T47D (cell line): ENCODE measurements at places on chromosomes 11 and 22.
A peak's percentile ranks its signal among the peaks of the same experiment; 100 is the strongest.

GRCh38 chr11:104043678-104044239 lies 7.3 kb downstream of the DDI1 start:
- DNase-seq = no peak

GRCh38 chr22:24938741-24939341 lies 7.7 kb downstream of the LHFPL7 start:
- peak; percentile 62 for DNase-seq

DNA sequence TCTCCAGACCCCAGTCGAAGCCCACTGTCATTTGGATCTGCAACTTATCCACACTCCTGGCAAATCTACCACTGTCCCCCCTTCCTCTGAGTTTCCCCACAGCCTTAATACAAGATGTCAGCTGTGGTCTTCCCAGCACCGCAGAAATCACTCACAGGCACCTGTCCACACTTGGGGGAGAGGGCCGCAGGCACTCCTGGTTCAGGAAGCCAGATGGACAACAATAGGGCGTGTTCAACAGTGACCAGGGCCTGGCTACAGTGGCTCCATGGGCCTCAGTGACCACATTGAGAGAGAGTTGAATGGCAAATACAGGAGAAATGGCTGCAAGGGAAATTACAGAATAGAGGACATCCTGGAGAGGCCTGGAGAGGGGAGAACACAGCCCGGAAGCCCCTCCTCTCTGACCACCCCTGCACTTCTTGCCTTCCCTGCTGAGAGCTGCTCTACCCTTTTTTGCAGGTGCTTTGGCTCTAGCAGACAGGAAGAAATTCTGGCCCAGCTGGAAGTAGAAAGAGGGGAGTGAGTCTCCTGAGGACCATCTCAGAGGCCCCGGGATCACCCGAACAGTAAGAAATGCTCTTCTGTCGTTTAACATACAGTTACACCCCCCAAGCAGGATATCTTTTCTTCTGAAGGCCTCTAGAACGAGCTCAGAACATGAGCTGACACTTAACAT lies 164.6 kb downstream of the FEZ1 start:
- no peak for DNase-seq

GRCh38 chr11:6635082-6635932 lies 16.1 kb upstream of the TPP1 start:
- DNase-seq = no peak

DNA sequence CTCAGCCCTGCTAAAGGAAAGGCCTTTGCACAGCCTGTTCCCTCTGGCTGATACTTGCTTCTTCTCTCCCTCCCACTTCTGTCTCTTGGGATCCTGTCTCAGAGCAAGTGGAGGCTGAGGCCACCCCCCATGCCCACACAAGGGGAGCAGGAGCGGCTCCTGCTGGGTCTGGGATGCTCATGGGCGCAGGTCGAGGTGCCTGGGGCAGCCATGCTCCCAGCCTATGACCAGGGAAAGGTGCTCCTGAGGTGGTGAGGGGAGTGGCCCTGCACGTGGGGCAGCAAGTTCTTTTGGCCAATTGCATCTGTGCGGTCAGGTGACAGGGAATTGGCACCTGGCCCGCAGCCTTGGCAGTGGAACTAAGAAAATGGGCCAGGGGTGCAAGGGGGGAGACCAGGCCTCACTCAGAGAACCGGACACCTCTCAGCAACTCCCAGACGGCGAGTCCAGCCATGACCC lies 1.5 kb downstream of the MAPK11 start:
- peak; percentile 81 for DNase-seq

GRCh38 chr11:4662876-4663275 lies 19.1 kb downstream of the OR51E1 start:
- DNase-seq = no peak

DNA sequence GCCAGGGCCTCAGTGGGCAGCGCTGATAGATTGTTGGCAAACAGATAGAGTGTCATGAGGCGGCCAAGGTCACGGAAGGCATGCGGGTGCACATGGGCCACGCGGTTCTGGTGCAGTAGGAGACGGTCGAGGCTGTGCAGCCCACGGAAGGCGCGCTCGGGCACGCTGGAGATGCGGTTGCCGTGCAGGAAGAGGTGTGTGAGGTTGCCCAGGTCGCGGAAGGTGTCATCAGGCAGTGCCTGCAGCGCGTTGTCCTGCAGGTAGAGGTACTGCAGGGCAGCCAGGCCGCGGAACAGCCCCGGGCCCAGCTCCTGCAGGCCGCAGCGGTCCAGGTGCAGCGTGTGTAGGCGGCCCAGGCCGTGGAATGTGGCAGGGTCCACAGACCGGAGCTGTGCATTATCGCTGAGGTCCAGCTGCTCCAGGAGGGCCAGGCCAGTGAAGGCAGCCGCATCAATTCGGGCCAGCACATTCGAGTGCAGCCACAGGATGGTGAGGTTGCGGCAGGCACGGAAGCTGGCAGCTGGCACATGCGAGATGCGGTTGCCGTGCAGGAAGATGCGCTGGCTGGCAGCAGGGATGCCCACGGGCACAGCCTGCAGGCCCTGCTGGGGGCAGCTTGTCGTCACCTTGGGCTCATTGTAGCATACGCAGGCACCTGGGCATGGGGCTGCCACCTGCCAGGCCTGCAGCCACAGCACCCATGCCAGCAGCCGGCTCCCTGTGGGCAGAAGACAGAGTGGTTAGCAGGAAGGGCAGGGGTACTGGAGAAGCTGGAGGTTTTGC lies 25.5 kb downstream of the RTN4R start:
- DNase-seq = no peak

GRCh38 chr11:665062-665703 lies 28.1 kb downstream of the DRD4 start:
- DNase-seq = no peak

- no peak for DNase-seq
Measured at GRCh38 chr22:30697975-30698374, 3.3 kb downstream of the OSBP2 start.

DNA sequence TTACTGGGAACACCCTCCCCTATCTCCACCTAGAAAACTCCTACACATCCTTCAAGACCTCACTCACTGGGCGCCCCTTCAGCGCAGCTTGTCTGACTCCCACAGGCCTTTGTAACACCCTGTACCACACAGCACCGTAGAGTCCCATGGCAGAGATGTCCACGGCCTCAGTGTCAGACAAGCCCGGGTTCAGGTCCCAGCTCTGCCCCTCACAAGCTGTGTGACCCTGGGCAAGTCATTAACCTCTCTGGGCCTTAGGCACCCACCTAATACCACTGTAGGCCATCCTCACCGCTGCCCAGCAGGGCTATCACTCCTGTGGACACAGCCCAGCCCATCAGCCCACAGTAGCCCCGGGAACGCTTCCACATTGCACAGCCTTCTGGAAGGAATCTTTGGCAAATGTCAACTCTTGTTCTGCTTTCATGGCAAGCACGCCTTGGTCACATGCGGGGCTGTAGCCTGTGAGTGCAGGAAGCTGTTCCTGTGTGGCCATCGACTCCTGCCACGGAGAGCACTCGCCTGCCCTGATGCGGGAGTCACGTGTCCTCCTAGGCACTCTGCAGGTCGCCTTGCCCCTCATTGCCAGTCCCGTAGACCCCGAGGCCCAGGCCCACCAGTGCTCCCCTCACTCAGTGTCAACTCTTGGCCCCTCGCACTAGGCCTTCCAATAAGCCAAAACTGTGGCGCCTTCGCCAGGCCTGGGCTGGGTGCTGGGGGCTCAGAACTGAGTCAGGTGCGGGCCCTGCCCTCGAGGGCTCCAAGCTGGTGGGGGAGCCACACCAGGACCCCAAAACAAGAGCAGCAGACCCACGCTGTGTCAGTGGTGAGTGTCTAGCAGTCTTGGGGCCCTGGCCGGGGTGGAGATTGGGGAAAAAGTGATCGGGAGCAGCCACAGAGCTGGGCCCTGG lies 32.9 kb upstream of the RFPL3 start:
- DNase-seq = no peak

DNA sequence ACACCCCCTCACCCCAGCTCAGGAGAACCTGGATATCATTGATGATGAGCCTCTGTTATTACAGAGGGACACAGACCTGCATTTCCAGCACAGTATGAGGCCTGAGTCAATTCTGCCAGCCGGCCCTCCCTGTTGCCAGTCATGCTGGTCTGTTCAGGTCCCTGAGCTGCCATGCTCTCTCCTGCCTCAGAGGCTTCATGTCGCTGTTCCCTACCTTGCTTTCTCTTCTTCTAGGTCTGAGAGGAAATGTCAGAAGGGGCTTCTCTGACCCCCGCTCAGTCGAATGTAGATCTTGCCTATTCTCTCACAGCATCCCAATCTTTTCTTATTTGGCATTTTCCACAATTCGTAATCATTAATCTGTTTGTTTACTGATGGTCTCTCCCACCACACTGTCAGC lies 21.8 kb upstream of the ABCC8 start:
- DNase-seq = no peak

DNA sequence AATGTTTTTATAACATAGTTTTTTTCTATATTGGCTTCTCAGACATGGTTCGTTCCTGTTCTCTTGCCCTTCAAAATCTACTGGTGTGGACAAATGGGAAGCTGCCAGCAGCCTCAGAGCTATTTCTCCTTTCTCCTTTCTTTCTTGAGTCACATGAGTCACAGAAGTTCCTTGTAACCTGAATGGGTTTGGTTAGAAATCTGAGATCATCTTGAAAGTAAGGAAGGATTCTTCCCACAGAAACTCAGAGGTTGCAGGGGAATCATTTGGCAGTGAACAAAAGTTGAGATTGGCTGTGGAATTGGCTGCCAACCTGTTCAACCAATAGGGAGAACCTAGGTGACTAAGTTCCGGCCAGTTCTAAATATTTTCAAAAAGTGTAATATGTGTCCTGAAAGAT lies 12.5 kb downstream of the PLET1 start:
- DNase-seq = no peak

DNA sequence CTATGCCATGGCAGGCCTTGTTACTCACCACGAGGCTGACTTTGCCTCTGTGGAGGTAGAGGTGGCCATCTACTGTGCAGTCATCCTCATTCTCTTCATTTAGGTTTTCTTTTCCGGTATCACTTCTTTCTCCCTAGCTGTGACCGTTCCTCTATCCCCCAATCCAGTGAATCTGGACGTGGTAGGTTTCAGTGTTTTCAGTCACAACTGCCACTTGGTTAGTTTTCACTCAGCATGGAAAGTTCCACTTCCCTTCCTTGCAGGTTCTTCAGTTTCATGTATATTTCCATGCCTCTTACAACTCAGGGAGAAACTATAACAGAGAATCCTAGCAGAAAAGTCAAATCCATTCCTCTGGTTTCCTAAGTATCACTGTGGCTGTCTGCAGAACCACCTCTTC lies 1.9 kb downstream of the HPS4 start:
- no peak for DNase-seq

GRCh38 chr22:21917181-21917958 lies 35.3 kb downstream of the PPM1F start:
- no peak for DNase-seq

GRCh38 chr11:39247570-39248137 lies 2211.8 kb downstream of the LRRC4C start:
- no peak for DNase-seq

- DNase-seq = no peak
Measured at GRCh38 chr11:95920460-95921105, 3.3 kb downstream of the MTMR2 start.

- DNase-seq = no peak
Measured at GRCh38 chr11:75427181-75427580, 5.8 kb downstream of the KLHL35 start.

- no peak for DNase-seq
Measured at GRCh38 chr11:68315171-68315920, 3.0 kb downstream of the LRP5 start.

DNA sequence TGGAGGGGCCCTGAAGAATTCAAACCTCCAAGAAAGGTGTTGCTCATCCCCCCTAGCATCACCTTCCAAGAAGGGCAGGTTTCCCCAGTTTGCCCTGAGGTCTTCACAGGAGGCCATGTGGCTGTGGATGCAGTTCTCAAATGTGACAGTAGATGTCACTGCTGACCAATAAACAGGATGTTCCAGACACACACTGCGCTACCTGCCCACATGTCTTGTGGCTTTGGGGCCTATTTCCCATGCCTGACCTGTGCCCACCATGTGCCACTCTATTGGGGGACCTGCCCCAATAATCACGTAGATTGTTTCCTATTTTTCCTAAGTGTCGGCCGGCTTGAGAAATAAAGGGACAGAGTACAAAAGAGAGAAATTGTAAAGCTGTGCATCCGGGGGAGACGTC lies 4.5 kb downstream of the GSTT2 start:
- DNase-seq = no peak

DNA sequence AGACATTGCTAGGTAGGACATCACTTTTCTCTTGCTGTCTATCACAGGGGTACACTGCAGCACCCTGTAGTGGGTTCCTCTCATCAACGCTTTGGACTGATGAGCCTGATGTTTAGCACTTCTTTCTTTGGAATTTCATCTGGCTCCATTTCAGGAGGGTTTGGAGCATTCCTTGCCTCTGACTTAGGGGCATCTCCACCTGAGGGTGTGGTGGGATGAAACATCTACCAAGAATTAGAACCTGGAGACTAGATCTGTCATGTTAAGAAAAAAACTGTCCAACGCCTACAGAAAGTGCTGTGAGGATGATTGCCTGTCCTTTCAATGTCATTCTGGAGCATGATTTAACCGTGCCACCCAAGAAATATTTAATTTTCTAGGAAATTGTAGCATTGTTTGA lies 648.4 kb downstream of the ETS1 start:
- DNase-seq = no peak

GRCh38 chr22:36797374-36797773 lies 19.5 kb downstream of the PVALB start:
- DNase-seq = no peak

DNA sequence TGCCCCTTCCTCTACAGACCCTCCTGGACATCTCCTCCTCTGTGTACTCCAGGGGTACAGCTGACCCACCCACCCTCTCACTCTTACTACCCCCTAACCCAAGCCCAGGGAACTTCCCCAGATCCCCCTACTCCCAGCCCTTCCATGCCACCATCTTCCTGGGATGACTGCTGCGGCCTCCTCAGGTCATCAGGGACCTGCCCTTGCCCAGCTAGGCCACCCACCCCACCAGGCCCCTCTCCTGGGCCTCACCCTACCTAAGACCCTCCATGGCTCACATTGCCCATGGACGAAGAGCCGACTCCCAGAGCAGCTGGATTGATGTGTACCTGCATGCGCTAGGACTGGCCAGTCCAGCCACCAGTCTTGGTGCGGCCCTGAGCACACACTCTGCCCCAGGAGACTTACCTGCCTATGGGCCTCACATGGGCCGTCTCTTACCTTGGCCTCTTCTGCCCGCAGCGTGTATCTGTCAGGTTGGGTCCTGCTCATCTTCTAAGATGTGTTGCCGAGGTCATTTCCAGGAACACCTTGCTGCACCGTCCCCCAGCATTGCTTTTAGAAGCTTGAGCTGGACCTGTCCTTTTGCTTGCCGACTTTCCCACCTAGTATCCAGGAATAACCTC lies 2.0 kb upstream of the CLDN5 start:
- DNase-seq = no peak

GRCh38 chr22:18032455-18033101 lies 8.2 kb upstream of the MICAL3 start:
- DNase-seq = no peak
